ENCODE measurements at places on chromosomes 2 and 18.

- no peak for DNase-seq
These were observed 40.4 kb downstream of the PSD4 start for GRCh38 chr2:113214141-113214540.

DNA sequence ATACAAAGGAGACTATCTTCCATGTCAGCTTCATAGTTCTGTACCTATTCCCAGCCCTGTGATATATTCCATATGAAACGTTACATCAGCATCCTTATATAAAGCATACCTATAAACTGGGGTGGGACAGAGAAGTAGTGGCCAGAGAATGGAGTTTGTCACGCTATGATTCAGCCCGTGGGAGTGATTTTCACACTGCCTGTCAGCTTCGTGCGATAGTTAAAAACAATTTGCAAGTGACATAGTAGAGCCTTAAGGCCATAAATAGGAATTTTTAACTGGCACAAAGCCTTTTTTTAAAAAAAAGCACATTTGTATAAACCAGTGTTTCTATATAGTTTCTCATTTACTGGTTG lies 30.2 kb downstream of the PKP4 start:
- no peak for DNase-seq

- no peak for DNase-seq
These were observed 38.1 kb upstream of the ACYP2 start for GRCh38 chr2:54077088-54077900.

- DNase-seq: no peak
These were observed 6.6 kb downstream of the FOSL2 start for GRCh38 chr2:28399289-28399688.

DNA sequence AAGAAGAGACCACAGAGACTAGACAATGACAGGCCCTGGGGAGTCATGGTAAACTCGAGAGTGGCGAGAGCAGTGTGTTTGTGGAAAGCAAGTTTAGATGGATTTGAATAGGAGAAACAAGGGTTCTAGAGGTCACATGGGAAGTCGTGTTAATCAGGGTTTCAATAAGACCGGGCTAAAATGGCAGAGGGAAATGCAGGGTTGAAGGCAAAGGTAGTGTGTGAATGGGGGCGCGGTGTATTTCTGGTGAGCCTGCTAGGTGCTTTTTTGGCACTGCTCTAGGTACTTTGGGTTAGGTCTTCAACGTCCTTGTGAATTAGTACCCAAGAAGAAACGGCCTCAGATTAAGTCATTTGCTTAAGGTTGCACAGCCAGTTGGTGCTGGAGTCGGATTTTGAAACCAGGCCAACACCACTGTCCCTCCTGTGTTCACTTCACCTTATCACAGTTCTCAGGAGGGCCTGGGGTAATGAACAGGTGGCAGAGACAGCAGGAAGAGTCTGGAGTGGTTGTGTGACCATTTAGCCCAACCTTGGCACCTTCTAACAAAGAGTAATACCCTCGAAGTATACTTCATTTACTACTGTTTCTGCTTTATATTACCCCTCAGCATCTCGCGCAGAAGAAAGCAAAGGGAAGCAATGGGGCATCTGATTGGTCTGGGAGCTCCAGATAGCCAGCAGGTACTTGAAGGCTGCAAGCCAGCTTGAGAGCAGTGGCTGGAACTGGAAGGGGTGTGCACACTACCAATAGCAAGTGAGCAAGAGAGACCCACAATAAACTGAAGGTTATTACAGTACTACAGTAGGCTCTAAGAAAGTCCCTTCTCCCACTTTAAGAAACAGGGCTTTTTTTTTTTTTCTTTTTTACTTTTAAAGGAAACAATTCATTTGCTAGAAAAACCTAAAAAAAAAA lies 33.4 kb upstream of the GAREM2 start:
- DNase-seq: no peak

GRCh38 chr2:23823863-23824262 lies 103.1 kb downstream of the ATAD2B start:
- no peak for DNase-seq

GRCh38 chr2:108918156-108918874 lies 70.7 kb downstream of the EDAR start:
- no peak for DNase-seq

DNA sequence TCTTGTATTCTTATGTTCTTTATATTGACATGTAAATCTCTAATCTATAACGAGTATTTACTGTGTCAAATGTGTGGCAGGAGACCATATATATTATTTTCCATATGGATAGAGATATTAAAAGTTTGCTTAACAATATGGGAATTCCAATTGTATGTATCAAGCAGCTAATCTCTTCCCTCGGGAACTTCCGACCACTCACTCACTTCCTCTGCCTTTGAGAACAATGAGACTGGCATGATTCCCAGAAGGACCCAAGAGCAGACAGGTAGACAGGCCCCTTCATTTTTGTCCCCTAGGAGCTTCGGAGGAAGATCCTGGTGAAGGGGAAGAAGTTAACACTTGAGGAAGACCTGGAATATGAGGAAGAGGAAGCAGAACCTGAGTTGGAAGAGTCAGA lies 24.1 kb downstream of the PLCD4 start:
- no peak for DNase-seq

DNA sequence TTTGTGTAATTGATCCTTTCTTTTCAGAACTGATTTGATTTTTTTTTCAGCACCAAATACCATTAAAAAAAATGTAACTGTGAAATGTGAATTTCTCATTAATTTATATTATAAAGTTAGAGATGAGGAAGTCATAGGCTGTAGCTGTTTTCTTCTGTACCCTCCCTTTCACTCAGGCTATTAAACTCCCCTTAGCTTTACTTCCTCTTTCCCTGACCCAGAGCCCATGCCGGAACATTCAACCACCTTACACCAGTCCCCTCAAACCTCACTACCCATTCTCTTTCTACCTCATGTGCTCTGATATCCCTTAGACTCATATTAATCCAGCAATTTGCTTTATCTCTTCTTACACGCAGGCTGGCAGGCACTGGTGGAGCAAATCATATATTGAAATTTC lies 12.4 kb downstream of the GALNT5 start:
- no peak for DNase-seq

DNA sequence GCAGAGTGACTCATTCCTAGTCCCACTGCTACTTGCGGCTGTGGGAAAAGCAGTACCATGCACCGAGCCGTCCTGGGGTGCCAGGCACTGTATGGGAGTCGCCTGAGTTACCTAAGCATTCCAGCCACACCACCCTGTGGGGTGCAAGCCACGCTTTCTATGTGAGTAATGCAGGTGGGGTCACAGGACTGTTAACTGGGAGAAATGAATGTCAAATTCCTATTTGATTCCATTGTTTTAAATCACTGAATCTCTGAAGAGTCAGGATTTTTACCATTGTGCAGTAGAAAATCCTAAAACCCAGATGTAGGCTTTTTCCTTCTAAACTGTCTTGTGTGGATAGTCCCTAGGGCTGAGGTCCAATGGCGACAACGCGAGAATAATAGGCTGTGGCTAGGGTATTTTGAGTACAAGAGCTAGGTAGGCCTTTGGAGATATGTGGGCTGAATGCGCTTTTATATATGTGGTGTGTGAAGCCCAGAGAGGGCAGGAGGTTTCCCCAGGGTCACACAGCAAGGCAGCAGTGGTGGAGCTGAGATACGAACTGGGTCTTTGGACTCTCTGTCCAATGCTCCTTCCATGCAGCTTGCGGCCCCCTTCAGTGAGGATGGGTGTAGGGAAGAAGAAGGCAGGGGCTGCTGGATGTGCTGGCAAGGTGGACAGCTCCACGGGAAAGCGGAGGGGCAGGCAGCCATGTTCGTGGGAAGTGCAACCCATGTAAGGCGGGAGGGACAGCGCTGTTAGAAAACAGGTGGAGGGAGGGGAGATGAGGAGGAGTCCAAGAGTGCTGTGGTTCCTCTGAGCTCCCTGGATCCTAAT lies 83.2 kb downstream of the DDX1 start:
- DNase-seq: no peak

DNA sequence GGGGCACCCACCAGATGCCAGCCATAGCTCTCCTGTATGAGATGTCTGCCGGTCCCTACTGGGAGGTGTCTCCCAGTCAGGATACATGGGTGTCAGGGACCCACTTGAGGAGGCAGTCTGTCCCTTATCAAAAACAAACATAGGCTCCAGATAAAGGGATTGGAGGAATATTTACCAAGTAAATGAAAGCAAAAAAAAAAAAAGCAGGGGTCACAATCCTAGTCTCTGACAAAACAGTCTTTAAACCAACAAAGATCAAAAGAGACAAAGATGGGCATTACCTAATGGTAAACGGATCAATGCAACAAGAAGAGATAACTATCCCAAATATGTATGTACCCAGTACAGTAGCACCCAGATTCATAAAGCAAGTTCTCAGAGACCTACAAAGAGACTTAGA lies 640.0 kb upstream of the LRRTM4 start:
- no peak for DNase-seq

GRCh38 chr2:161722547-161723503 lies 98.6 kb downstream of the SLC4A10 start:
- no peak for DNase-seq

DNA sequence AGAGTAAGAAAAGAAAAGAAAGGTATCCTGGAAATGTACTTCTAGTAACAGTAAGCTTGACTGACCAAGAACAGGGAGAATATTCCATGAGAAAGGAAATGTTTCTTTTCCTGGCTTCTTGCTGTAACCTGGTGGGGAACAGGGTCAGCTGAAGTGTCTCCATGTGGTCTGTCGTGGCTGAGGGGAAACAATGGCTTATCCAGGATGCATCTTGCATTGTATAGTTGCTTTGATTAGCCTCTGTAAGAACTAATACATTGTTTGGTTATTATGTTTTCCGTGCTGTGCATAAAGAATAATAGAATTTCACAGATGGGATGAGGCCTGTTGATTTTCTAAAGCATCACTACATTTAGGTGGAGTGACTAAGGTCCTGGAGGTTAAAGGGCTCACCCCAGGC lies 4.9 kb downstream of the CREG2 start:
- no peak for DNase-seq

- no peak for DNase-seq
These were observed 184.8 kb upstream of the SOX11 start for GRCh38 chr2:5507367-5507766.

DNA sequence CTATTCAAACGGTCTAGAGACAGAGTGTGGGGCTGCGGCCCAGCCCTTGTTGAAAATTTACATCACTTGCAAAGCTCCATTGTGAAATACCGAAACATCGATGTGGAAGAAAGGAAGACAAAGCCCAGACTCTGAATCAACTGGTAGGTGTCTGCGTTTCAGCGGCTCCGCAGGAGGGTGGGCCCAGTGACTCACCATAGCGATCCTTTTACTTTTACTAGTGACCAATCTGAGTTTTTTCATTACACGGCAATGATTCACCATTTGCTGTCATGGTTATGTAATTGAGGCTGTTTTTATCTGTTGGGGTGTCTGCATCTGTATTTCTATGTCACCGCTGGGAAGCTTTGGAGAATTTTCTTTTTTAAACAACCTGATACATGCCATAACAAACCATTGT lies 66.6 kb upstream of the ODC1 start:
- no peak for DNase-seq

DNA sequence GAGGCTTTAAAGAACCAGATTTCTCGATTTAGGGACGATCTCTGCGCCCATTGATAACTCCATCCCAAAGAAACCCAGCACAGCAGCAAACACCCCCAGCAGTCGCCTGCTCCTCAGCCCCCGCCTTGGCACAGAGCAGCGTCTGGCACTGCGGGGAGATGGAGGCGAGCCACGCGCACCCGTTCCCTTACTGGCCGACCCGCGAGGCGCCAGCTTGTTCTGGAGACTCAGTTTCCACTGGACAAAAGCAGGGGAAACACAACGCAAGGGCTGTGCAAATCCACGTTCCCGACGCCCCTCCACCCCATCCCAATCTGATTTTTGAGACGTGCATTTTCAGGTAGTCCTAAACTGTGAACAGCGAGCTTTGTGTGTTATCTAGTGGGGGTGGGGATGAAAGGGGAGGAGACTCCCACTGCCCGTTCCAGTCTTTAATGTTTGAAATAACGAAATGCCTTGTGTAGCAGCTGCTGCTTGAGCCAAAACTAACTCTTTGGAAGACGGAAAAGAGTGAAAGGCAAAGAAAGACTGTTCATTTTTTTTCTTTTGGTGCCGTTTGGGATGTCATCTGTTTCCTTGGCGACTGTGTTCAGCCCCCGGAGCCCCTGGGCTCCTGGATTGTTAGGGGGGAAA lies 143.2 kb downstream of the MEIS1 start:
- no peak for DNase-seq

DNA sequence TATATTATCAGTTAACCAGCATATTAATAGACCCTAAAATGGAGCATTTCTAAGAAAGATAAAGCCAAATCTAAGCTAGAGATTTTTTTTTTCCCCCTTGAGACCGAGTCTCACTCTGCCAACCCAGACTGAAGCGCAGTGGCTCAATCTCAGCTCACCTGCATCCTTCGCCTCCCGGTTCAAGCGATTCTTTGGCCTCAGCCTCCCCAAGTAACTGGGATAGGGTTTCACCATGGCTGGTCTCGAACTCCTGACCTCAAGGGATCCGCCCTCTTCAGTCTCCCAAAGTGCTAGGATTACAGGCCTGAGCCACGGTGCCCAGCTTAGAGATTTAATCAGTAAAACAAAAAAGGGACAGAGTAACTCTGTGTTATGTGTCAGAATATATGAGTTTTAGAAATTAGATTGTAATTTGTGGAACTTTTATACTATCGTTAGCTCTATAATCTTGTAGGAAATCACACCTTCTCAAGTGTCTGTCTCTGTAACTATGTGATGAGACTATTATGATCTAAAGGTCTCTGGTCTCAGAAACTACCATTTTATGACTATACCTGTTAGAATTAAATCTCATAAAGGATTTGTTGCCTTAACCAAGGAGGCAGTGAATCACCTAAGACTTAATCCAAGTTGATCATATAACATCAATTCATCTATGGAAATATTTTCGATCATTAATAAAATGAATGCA lies 34.0 kb downstream of the YWHAQ start:
- no peak for DNase-seq

DNA sequence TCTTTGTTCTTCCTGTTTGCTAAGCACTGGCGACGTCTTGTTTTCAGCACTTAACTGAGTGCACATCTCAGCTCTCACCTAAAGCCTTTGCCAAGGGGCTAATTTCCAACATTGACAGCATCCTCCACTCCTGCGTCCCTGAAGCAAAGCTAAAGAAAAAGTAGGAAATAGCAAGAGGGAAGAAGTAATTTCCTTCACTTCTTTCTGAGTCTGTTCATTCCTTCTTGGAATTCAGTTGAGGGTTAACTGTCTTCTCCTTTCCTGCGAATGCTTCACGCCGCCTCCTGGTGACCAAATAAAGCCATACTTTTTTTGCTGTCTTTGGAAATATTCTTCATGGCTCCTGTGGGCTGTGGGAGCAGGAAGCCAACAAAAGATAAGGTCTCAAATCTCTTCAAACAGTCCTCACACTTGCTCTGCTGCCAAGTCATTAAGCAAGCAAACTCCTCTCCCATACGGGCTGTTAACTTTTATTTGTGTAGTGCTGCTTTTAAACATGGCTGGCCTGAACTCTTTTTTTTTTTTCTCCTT lies 100.9 kb downstream of the DPP10 start:
- no peak for DNase-seq

DNA sequence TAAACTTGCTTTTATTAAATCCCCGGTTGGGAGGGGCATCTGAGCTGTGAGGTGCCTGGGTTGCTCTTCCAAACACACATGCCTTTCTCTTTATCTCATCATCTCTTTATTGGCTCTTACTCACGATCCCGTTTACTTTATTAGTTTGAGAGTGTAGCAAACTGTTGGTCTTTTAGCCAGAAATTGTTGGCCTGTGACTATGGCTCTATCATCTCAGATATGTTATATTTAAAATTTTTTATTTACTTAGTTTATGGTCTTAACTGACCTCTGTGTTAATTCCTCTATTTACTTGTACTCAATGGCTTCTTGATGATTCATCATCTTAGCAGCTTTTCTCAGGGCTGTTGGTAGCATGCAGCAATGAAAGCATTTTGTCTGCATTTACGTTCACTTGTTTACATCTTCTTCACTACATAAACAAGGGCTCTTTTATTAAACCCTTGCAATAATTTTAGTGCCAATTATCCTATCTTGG lies 408.4 kb downstream of the HRH4 start:
- DNase-seq: no peak
